ENCODE measurements at places on chromosomes 16 and 17.

DNA sequence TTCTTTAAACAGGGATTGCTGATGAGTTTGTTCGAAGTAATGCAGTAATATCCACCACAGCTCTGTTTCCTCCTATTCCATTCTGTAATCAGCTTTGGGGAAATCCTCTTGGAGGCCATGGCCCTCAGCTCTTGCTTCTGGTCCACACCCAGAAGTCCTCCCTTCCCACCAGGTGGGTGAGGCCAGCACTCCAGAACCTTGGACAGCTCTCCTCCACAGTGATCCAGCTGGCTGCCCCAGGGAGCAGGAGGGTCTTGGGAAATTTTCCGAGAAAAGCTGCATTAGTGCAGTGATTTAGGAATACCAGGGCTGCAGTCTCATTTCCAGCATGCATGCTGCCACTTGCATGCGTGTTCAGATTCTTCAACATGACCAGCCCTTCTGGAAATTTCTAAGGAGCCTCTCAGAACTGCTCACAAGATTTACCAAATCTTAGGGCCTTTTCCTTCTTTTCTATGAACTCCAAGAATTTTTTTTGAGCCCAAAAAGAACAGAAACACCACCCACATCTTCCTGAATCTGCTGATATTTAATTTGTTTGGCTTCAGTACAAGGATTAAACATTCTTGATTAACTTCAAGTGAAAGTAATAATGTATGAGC is 4.2 kb downstream of the SMPD3 start:
- DNase-seq: no peak

DNA sequence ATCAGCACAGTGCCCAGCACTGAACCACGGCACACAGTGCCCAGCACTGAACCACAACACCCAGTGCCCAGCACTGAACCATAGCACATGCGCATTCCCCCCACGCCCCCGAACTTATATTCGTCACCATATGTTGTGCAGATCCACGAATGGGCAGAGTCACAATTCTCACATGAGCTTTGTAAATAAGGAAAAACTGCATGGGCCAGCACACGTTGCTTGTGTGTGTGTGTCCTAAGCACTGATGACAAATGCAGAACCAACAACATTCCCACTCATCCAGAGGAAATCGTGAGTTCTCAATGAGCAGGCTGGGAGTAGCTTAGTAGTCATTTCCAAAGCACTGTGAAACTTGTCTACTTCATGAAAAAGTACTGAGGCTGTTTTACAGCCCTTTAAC is 70.0 kb downstream of the ADCY9 start:
- no peak for DNase-seq

- DNase-seq: peak; percentile 29
Measured at GRCh38 chr16:30786936-30787612, at the start of gene ZNF629. TSS of gene ZNF629 (minus strand) at chr16:30787205. CDS start at chr16:30784482, 2,723 bp downstream.

DNA sequence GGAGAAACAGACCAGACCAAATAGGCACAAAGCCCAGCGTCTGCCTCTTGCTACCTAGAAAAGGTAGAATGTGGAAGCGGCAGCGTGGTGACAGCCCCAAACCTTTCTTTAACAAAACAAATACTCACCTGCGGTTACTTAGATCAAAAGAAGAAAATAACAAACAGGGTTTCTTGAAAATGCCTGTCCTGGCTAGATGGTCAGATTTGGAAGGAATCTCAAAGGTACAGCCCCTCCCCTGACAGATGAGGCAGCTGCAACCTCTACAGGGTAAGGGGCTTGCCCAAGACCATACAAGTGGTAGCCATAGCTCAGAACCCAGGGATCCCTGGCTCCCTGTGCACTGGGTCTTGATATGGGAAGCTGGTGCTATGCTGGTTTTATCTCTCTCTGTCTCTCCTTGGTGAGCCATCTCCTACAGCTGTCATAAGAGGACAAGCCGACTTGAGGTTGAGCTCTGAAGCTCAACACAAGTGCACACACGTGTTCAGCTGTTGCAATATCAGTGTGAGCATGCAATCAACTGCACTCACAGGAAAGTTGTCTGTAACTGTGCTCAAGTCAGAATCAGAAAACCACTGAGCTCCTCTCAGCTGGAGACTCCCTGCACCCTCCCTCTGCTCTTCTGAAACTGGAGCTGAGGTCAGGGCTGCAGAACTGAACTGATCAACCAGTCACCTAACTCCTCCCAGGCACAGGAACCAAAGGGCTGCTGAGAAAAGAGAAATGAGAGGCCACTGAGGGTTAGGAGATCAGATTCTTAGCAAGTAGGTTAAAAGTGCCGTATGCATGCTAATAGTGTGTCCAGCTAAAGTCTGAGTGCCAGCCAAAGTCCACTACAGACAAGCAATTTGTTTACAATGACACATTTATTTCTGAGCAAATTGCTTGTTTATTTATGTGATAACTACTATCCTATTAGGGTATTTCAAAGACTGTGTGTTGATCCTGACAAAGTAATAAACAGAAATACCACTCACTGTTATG is 6.1 kb upstream of the RNF157 start:
- DNase-seq: peak; percentile 60

- DNase-seq: no peak
Measured at GRCh38 chr17:73360961-73361761, 49.4 kb upstream of the CDC42EP4 start.

- no peak for DNase-seq
Measured at GRCh38 chr16:54405478-54405877, 118.9 kb upstream of the IRX3 start.

- DNase-seq: no peak
Measured at GRCh38 chr17:49294122-49294521, 63.5 kb upstream of the PHOSPHO1 start.

Measured in CD4-positive, alpha-beta T cell (primary cell).